Right renal pelvis (tissue), 4 donors: ENCODE measurements at places on chromosomes 1 and 21. TPM values are rescaled to one million over a fixed set of nuclear protein-coding genes. Genes with fewer than 3 reads are reported as not detected.

- no peak for DNase-seq
Observed at GRCh38 chr1:233946724-233947123, 42.2 kb downstream of the SLC35F3 start.

DNA sequence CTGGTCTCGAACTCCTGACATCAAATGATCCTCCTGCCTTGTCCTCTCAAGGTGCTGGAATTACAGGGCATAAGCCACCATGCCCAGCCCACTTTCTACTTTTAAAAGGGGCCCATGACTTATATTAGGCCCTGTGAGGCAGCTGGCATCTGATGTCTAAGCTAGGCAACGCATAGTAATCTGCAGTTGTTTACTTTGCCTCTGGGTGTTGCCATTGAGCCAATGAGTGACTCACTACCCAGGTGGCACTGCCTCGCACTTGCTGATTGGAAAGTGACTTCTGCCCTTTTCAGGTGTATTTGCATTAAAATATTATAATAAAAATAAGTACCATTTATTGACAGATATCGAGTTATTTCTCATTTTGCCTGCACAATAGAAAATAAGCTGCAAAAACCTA is 84.9 kb downstream of the KIF14 start:
- DNase-seq, result no peak

DNA sequence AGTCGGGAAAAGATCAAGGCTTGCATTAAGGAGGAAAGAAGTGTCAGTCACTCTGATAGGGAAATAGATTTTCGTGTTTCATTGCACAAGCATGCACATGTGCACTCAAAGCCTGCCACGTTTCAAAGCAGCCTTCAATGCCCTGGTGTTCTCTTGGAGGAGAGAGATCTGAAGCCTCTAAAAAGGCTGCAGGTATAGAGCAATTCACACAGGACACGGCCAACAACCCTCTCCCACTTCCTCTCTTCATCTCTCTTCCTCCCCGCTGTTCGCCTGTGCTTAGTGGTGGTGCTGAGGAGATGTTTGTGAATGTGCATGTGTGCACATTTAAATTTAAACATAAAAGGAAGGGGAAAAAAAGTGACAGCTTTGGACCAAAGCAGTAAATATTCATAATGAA is 117.7 kb downstream of the NUF2 start:
- no peak for DNase-seq

Gene BEND5
- 25.7 TPM for polyA plus RNA-seq

GRCh38 chr1:29672416-29673227 is 436.3 kb downstream of the PTPRU start:
- no peak for DNase-seq

Gene AKNAD1
- polyA plus RNA-seq, result not detected

Gene ZYG11A
- 0.14 TPM for polyA plus RNA-seq

GRCh38 chr1:1066403-1067283 is 7.5 kb downstream of the RNF223 start:
- DNase-seq, result no peak

Gene EPHB2
- 10.8 TPM for polyA plus RNA-seq

GRCh38 chr1:93678491-93678890 is 3.1 kb downstream of the BCAR3 start:
- no peak for DNase-seq

- DNase-seq, result no peak
Observed at GRCh38 chr1:18175051-18175450, 67.5 kb downstream of the IGSF21 start.

DNA sequence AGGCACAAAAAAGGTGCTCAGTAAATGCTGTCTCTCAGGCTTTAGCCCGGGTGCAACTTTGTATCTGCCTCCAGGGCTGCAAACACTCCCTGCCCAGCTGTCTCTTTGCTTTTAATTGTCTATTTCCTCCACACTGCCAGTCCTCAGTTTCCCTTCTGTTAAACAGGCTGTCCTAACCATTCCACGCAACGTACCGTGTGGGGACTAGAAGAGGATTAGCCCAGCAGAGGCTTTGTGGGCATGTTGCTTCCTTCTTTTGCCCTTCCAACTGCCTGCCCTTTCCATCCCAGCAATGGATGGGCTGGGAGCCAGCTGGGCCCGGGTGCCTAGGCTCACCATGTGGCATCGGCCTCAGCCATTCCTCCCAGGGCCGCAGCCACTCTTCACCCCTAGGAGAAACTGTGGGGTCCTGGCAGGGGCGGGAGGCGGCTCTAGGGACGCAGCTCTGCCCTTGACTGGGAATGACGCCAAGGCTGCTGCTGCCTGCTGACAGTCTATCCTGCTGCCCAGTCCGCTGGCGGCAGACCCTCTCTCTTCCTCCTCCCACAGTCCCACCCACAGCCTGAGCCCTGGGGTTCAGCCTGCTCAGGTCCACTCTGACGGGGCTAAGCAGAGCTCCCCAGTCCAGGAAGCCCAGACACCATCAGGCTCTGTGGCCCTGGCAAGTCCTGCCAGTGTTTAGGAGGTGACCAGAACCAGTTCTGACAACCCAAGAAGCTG is 40.6 kb upstream of the LRP8 start:
- DNase-seq, result no peak

- DNase-seq, result no peak
Observed at GRCh38 chr1:81976539-81976938, 175.8 kb downstream of the ADGRL2 start.

DNA sequence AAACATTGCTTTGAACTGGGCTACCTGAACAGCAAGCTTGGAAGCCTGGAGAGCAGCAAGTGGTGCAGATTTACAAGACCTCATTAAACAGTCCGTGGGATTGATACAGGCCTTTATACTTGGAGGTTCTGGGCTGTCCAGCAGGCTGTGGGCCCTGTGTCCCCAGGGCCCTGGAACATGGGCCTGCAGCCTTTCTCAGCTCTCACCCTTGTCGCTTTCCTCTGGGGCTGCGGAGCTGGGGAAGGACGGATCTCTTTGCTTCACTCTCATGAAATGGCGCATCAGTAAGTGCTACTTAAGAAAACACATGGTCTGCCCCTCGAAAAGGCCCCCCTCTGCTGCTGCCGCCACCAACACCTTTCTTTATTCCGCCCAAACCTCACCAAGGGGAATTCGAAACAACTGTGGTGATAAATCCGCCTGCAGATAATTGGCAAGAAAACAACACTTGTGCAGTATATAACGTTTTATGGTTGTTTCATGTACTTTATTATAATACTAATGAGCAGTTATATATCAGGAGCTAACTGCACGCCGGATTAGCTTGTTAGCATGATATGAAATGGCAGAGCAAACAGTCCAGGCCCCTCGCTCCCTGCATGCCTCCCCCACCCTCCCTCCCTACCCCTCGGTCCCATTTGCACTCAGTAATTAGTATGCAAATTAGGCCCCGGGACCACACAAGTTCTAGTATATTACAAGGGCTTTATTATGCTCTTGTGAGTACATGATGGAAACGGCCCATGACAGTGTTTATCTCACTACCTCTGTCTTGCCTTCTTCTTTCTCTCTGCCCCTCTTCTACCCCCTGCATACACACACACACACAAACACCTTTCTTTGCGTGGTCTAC is 131.5 kb downstream of the RNF220 start:
- no peak for DNase-seq

Gene KPRP
- polyA plus RNA-seq, result not detected

DNA sequence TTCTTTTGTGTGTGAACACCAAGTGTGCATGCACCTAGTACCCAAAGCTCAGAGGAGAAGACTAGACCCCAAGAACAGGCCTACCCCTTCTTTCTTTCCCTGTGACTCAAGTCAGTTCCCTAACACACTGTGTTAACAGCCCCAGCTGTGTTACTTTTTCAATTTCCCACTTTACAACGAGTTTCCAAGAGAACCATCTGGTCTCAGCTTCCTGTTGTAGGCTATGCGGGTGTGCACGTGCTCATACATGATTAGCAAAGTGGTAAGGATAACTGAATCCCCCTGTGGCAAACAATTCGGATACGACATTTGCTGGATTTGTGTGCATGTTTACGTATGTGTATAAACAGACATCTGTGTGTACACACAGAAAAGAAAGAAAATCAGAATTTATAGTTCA is 17.9 kb downstream of the IFNAR2 start:
- DNase-seq, result no peak

GRCh38 chr1:246613096-246613758 is 47.0 kb downstream of the CNST start:
- no peak for DNase-seq

Gene ARMH1
- 5.1 TPM for polyA plus RNA-seq

- DNase-seq, result no peak
Observed at GRCh38 chr1:245292553-245292952, 137.8 kb downstream of the KIF26B start.

Gene VANGL2
- polyA plus RNA-seq, result 35.6 TPM

DNA sequence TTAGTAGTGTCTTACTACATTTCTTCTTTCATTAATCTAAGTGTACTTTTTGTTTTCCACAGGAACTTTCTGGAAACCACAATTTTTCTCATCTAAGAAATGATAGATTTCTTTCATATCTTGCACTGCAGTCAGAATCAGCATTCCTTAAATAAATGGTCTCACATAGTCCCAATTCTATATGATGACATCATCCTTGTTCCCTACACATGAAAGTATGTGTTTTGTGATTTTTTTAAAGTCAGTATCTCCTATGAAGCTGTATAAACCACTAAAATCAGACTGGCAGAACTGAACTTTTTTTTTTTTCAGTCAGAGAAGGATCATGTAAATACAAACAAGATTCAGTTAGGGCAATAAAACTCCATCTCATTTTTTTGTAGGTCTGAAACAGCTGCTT is 742.6 kb upstream of the CXADR start:
- DNase-seq, result no peak

GRCh38 chr1:151908228-151908691 is 1.1 kb downstream of the THEM4 start:
- DNase-seq, result no peak

GRCh38 chr1:21814241-21814918 is 2.3 kb downstream of the LDLRAD2 start:
- no peak for DNase-seq

- no peak for DNase-seq
Observed at GRCh38 chr1:113456967-113457366, 66.7 kb downstream of the MAGI3 start.

Gene DPYD
- polyA plus RNA-seq, result 15.0 TPM

Gene NFASC
- polyA plus RNA-seq, result 16.2 TPM

DNA sequence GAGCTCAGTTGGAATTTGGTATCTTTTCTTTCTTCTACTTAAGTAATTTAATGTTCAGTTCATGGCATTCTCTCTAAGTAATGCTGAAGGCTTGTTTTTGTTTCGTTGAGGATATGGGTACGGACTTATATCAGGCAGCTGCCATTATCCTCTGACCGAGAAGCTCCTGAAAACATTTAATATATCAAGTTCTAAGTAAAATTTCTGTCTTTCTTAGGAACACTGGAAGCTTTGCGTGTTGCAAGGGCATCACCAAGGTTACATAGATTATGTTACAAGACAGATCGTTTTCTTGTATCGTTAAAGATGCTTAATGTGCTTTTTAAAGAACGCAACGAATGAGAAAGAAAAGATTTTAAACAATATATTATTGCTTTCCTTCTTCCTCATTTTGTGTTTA is 1.0 kb upstream of the GALNT2 start:
- no peak for DNase-seq

DNA sequence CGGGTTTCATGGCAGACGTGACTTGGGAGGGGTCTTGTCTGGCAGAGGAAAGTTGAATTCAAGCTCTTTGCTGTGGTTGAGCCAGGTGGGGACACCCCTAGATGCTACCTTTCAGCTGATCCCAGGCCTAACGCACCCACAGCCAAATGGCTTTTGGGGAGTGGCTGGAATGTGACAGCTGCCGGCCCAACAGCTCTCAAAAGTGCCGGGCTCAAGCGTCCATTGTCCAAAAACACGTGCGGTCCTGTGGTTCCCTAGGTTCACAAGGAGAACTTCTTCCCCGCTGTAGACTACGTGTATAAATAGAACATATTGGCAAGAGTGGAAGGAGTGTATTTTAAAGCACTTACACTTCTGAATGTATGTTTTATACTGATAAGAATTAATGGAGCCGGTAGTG is 87.1 kb upstream of the ARHGEF16 start:
- DNase-seq, result no peak

Gene WDR47
- polyA plus RNA-seq, result 14.1 TPM

DNA sequence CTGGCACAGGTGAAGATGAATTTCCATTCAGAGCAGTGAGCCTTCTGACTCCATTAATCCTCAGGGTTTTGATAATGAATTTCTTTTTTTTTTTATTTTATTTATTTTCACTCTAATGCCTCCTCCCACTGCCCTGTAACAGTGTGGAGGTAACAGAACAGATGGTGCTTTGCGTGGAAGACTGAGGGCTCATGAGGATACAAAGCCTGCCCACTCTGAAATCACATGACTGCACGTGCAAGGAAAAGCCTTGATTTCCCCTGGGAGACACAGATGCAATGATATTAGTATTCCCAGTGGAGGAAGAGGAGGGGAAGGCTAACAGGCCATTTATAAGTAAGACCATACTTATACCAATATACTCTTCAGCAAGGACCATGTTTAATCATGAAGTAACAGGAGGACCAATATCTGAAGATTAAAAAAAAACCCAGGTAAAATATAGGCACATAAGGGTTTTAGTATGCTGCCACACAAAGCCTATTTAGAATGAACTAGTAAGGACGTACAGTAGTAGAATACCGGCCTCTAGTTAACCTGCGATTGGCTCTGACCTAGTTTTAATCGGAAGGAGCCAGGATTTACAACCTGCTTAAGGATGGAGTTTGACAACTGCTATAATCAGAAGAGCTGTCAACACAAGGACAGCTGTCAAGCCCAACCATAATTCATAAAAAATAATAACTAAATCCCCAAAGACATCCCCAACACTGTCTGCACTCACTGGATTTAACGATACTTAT is 69.6 kb downstream of the LHX4 start:
- DNase-seq, result no peak

Gene SPRR2B
- polyA plus RNA-seq, result not detected

Gene NR1I3
- polyA plus RNA-seq, result 3.9 TPM

DNA sequence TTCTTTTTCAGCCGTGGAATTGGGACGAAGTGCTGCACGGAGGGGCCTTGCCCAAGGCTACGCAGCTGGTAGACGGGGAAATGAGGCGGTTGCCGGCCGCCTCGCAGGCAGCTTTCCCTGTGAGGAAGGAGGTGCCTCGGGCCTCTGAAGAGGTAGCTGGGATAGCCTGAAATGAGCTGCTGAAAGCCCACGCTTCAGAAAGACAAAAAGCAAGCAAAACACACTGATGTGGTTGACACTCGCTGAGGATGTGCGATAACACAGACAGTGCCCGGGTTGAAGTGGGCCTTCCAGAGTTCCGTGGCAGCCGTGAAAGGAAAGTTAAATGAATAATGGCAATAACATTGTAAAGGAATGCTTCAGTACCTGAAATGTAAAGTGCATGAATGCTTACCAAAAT is 47.2 kb downstream of the S1PR1 start:
- no peak for DNase-seq

DNA sequence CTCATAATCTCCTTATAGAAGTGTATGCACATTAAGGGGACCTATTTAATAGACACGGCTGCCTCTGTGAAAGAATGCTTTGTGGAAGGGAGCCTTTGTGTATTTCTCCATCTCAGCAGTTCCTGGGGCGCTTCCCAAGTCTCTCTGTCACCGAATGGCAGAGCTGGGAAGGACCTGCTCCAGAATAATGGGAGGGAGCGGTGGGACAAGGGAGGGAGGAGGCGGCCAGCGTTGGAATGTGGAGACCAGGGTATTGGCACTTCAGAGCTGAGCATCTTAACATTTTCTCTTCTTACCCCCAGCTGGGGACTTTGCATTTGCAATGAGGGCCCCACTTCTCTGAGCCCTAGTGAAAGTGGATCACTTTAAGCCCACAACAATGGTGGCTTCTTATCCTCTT is 23.9 kb downstream of the CACHD1 start:
- no peak for DNase-seq

Gene GJB3
- polyA plus RNA-seq, result 0.26 TPM

Gene RORC
- polyA plus RNA-seq, result 1.0 TPM

Gene LCE1F
- polyA plus RNA-seq, result not detected
